ENCODE measurements at places on chromosomes 16 and 17.
A peak's percentile ranks its signal among the peaks of the same experiment; 100 is the strongest.

- no peak for DNase-seq
These were observed 33.2 kb upstream of the KCNJ2 start for GRCh38 chr17:70136131-70136530.

DNA sequence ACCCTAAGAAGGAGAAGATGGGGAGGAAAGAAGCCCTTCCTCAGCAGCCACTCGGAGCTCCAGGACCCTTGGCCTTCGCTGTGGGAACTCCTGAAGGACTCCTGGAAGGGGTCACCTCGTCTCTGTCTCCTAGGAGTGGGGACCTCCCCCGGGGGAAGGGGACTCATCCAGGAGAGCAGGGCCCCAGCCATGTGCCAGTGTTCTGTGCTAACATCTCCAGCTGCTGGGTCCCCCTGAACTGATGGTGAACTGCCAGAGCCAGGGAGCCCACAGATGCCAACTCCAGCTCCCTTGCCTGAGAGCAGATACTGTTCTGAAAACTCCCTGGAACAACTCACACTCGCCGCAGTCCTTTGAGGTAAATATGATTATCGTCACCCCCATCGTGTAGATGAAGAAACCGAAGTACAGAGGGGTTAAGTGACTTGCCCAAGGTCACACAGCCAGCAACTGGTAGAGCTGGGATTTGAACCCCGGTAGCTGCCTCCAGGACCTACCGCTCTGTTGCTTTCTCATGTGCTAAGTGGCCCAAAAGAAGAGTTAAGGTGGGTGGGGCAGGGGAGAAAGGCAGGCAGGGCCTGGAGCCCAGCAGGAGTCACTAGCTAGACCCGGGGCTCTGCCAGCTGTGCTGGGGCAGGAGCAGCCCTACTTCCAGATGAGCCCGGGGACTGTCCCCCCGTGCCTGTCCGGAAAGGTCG is 10.5 kb downstream of the TIMM22 start:
- DNase-seq, result no peak

DNA sequence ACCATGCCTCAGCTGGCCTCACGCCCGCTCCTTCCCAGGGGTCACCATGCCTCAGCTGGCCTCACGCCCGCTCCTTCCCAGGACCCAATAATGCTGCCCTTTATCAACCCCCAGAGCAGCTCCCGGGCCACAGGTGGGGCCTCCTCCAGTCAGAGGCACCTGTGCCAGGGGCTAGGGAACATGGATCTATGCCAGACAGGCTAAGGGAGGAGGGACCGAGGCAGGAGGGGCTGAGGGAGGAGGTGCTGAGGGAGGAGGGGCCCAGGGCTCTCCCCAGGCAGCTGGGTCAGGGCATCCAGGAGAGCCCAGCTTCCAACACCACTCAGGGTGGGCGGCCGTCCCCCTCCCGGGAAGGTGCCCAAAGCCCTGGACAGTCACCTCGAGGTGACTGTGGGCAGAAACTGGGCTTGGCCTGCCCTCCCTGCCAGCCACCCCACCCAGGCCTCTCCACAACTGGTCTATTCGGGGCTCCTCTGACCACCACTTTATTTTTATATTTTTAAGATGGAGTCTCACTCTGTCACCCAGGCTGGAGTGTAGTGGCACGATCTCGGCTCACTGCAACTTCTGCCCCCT is 19.4 kb downstream of the UTS2R start:
- no peak for DNase-seq

DNA sequence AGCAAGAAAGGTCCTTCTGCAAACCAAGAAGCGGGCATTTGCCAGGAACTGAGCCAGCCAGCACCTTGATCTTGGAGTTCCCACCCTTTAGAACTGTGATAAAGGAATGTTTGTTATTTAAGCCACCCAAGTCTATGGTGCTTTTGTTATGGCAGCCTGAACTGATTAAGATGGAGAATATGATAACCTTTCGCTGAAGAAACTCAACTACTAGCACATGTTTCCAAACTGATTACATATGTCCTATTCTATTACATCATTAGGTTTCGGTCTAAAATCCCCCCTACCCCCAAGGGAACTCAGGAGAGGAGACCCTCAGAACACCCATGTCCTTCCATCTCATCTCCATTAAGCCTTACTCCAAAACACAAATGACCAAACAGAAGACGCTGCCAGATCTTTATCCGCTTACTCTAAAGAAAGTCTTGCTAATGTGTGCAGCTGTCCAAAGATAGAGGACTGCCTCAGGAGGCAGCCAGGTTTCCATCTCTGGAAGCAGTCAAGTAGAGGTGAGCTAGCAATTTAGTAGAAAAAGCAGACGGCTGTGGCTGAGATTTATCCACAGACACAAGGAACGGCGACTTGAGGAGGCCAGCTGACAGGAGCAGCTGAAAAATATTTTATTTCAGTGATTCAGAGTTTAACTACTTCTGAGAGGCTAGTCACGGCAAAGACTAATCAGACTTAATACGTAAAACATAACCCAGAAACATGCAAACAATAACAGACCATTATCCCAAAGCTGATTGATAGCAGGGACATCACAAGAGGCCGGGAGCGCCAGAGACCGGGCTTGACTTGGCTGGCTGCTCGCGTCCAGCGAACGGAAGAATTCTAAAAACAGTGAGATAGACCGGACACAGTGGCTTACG is 611.4 kb upstream of the CDH5 start:
- DNase-seq, result no peak

- DNase-seq, result no peak
These were observed 346.6 kb upstream of the EEF2KMT start for GRCh38 chr16:5444189-5444588.

DNA sequence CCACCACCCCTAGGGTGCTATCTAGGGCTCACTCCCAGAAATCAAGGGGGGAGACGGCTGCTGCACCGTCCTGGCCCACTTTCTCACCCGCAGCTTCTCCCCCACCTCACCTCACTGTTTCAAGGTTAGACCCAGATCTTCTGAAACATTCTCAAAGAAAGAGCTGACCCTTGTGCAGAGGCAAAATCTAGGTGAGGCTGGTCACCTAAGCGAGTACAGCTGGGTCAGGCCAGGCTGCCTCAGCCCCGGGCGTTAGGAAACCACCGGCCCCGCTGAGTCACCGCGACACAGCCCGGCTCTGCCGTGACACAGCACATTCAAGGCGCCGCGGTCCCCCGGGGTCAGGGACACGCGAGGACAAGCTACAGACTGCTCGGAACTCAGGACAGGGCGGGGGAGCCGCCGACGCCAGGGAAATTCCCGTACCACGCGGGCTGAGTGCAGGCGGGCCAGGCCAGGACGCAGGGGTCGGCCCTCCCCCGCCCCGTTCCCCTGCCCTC is 27.1 kb downstream of the GNPTG start:
- peak; percentile 55 for DNase-seq

GRCh38 chr17:38877130-38877851 is 7.4 kb downstream of the LASP1 start:
- no peak for DNase-seq
